ENCODE measurements at places on chromosomes 5 and 9.

DNA sequence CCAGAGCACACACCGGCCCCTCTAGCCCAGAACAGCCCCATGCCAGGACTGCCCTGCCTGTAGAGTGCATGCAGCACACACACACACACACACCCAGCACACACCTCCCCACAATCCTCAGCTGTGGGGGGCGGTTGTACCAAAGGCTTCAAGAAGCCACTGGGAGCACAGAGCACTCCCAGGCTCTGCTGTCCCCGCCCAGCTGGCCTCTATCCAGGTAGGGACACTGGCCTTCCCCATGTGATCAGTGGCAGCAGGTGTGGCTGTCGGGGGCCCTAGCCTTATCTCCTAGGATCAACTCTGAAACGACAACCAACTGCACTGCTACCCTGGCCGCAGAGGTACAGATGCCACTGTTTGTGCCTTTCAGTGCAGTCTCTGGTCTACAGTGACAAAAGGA is 2.0 kb downstream of the ANAPC2 start:
- DNase-seq = no peak

GRCh38 chr5:167783145-167783817 is 508.2 kb upstream of the WWC1 start:
- no peak for DNase-seq

- DNase-seq = peak; percentile 85
Observed at GRCh38 chr9:124133727-124134126, 122.2 kb downstream of the LHX2 start.

- no peak for DNase-seq
Observed at GRCh38 chr5:110460837-110461236, 265.6 kb downstream of the TMEM232 start.

DNA sequence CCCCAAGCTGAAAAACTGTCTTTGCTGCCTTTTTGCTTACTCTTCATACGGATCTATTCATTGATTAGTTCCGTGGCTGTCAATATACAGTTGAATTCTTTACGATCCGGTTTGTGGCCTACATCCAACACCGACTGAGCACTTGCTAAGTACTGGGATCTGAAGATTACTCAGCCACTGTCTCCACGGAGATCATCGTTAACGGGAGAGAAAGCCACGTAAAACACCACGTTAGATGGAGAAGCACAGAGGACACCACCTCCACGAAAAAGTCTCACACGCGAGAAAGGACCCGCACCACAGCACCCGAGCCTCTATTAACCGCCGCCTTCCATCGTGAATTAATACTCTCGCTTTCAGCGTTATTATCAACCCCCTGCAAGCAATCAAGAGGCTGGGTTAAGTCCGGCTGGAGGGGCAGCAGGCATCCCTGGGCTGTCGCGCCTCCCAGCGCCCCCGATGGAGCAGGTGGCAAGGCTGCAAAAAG is 650 bp downstream of the ELP1 start:
- DNase-seq = peak; percentile 83

DNA sequence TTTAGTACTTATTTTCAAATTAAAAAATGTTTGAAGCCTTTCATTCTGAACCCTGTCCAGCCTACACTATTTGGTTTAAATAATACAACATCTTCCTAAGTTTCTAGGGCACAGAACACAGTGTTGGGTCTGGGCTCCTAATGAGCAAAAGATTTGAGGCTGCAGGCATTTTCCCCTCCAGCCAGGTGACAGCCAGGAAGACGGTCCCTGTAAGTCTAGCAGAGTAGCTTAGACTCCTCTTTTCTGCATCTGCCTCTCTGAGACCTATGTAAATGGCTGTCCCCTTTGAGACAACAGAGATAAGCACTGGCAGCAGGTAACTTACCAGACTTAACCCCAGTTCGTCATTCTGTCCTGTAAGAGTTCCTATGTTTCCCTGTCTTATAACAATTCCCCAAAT is 141.8 kb downstream of the CDC42SE2 start:
- no peak for DNase-seq

DNA sequence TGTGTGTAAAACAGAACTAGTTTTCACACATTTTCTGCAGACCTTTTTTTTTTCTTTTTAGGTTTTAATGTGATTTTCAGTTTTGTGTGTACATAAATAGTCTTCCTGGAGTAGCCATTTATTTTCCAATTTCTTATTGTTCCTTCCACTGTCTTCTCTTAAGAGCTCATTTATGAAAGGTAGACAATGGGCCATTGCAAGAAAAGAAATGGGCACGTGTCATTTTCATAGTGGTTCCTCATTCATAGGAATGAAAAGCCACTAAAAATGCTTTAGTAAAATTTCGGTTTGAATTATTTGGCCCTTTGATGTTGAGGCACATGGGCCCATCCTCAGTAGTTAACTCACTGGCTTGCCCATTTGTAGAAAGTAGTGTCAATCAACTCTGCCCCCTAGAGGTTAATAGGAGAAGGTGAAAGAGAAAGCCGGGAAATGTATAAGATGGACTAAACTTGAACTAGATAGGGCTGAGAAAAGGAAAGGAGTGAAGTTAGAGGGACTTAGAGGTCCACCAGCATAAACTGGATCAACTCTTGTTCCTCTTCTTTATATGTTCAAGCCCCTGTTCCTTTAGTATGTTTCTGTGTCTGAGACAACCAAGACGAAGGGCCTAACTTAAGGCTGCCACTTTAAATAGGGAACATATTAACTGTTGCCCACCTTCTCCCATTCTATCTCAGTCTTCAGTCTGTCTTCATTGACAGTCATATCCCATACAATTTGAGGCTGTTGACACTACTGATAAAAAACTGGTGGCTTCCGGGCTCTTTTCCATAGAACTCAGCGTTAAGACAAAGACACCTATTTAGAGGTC is 72.6 kb downstream of the SMARCA2 start:
- DNase-seq = peak; percentile 72

DNA sequence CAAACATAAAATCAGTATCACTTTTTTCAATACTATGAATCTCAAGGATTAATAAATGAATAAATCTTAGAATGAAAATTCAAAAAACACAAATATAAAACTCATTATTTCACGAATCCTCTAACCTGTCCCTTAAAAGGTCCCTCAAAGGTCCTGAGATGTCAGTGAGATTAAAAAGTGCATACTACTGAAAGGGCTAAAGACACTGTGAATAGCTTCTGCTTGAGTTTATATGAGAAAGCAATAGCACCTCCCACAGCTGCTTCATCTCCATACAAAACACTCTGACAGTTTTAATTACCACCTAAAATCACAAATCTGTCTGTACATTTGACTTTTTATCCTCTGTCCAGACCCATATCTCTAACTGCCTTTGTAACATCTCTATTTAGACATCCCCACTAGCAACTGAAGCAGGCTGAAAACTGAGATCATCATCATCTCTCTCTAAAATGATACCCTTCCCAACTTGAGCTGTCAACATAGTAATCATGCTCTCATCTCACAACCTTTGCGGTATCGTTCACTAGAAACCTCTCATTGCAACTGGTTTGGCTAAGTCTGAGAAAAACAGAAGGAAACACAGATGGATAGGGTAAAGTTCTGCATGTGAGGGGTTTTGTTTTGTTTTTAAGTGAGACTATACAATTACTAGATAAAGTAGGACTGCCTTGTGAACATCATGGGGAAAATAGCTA is 56.3 kb downstream of the TBCA start:
- peak; percentile 40 for DNase-seq

DNA sequence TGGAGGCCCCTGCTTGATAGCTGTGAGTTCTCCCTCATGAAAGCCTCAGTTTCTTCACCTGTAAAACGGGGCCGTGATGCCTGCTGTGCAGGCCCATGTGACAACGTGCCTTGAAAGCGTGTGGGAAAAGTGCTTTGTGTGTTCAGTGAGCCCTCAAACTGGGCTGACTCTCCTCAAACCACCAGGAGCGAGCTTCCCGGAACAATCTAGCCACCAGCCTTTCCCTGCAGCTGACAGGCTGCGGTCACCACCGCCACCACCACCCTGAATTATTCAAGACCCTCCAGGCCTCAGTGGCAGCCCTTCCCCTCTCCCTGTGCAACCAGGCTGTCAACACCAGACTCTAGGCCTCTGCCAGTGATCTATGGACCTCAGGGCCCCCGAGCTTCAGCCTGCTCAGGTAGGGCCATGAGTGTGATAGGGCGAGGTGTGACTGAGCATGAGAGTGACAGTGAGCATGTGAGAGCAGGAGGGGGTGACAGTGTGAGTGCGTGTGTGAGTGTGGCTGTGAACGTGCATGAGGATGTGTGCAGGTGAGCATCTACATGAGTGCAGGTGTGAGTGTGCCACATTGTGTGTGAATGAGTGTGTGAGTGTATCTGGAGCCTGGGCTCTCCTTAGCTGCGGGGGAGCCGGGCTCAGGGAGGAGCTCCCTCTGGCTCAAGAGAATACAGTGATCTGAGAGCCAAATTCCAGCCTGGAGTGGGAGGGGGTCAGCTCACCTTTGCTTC is 53.3 kb upstream of the PSD2 start:
- no peak for DNase-seq

All from NCI-H69 (cell line).